Activated CD8-positive, alpha-beta memory T cell treated with anti-CD3 and anti-CD28 coated beads for 1 hour (primary cell): ENCODE measurements at places on chromosomes 12 and 14.

DNA sequence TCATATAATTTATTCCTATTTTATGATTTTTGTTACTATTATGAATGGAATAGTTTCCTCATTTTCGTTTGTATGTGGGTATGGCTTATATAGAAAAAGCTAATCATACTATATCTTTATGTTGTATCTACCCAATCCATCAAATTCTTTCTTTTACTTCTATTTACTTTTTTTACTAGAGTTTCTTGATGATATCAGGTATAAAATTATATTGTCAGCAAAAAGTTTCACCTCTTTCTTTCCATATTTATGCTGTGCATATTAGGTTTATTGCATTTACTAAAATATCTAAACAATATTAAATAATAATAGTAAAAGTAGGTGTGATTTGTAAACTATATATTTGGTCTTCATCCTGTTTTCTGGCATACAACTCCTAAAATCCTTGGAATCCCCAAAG is 146.7 kb upstream of the PLXNC1 start:
- DNase-seq = no peak

- no peak for DNase-seq
These were observed 64.8 kb downstream of the WSCD2 start for GRCh38 chr12:108193917-108194316.

- no peak for DNase-seq
These were observed 63.4 kb downstream of the DACT1 start for GRCh38 chr14:58701156-58701555.

DNA sequence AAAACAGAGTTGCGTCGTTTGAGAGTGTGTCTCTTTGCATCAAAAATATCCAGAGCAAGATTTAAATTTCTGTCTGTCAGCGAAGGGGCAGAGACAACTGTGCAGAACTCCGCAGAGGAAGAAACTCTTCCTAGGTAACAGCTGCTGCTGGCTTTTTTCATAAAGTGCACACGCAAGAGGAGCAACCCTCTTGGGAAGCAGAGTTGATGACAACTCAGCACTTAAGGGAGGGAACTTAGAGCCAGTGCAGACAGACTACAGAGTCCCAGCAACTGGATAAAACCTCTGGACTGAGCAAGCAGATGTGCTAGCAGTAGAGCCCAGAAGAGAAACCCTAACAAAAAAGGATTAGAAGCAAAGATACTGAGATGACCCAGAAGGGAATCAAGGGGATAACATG is 337.1 kb downstream of the PCNX1 start:
- no peak for DNase-seq

- DNase-seq = peak; percentile 46
These were observed 11.6 kb upstream of the CDH24 start for GRCh38 chr14:23068789-23069412.
